ENCODE measurements at places on chromosomes 16 and 17. TPM values are rescaled to one million over a fixed set of nuclear protein-coding genes. Genes with fewer than 3 reads are reported as not detected.
A peak's percentile ranks its signal among the peaks of the same experiment; 100 is the strongest.

DNA sequence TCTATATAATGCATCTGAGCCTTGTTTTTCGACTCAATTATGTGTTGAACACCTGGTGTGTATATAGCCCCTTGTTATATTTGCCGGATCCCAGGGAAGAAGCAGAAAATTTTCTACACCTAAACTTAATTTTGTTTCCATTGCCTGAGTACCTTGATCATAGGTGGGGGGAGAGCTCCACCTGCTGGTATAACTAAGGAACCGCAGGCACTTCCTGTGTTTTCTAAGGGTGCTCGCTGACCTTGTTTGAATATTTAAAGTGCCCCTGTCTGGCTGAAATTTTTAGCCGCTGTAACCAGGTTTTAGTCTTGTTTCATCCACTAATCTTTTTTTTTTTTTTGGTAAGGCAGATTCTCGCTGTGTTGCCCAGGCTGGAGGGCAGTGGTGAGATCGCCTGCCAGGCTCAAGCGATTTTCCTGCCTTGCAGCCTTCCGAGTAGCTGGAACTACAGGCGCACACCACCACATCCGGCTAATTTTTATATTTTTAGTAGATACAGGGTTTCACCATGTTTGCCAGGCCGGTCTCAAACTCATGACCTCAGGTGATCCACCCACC, 6.5 kb upstream of the NUBP1 start:
- peak; percentile 58 for DNase-seq

Gene ITGA2B
- total RNA-seq: 0.37 TPM

- DNase-seq: no peak
These were observed 4.9 kb downstream of the MYLK3 start for GRCh38 chr16:46743232-46743719.

- DNase-seq: no peak
These were observed 706 bp downstream of the TEN1 start for GRCh38 chr17:75979705-75980187.

GRCh38 chr17:55722742-55723487, at the start of gene TMEM100:
Gene TMEM100, minus strand, starts transcription at chr17:55722864. Its CDS starts 1,794 bp downstream, at chr17:55721070.
- DNase-seq: no peak

Gene HID1
- total RNA-seq: 15.7 TPM

- DNase-seq: no peak
These were observed 60.5 kb downstream of the CMIP start for GRCh38 chr16:81505011-81505661.

- no peak for DNase-seq
These were observed 1.5 kb upstream of the ZNF764 start for GRCh38 chr16:30559690-30560089.

GRCh38 chr17:18035704-18036103, 3.3 kb downstream of the ATPAF2 start:
- DNase-seq: no peak

DNA sequence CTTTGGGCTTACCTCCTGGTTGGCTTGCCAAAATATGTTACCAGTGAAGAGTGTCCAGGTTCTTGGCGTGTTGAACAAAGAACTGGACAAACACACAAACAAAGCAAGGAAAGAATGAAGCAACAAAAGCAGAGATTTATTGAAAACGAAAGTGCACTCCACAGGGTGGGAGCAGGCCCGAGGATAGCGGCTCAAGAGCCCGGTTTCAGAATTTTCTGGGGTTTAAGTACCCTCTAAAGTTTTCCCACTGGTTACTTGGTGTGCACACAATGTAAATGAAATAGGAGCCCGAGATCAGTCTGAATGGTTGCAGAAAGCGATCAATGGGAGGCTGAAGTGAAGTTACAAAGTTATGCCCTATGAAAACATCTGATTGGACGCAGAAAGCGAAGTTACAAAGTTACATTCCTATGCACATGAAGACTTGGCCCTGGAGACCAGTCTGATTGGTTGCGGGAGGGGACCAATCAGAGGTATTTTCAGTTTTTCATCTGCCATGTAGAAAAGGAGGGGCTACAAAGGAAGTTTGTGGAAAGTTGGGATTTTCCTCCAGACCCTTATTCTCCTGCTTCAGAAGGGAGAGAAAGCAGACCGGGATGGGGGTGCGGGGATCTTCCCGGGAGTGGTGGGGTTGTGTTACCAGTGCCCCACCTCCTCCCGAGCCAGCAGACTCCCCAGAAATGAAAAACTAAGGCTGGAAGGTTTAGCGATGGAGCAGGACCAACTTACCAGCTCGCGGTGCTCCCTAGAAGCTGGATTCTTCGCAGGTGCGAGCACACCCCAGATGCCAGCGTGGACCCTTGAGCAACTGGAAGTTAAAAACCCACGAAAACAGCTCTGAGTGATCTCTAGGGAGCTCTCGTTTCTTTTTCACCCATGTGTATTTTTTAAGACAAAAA, at the start of gene SLFN12:
TSS of gene SLFN12 (minus strand) at position 325 of the 899 bp plus-strand sequence. CDS start 9,472 bp downstream, outside the sequence.
- DNase-seq: peak; percentile 61

DNA sequence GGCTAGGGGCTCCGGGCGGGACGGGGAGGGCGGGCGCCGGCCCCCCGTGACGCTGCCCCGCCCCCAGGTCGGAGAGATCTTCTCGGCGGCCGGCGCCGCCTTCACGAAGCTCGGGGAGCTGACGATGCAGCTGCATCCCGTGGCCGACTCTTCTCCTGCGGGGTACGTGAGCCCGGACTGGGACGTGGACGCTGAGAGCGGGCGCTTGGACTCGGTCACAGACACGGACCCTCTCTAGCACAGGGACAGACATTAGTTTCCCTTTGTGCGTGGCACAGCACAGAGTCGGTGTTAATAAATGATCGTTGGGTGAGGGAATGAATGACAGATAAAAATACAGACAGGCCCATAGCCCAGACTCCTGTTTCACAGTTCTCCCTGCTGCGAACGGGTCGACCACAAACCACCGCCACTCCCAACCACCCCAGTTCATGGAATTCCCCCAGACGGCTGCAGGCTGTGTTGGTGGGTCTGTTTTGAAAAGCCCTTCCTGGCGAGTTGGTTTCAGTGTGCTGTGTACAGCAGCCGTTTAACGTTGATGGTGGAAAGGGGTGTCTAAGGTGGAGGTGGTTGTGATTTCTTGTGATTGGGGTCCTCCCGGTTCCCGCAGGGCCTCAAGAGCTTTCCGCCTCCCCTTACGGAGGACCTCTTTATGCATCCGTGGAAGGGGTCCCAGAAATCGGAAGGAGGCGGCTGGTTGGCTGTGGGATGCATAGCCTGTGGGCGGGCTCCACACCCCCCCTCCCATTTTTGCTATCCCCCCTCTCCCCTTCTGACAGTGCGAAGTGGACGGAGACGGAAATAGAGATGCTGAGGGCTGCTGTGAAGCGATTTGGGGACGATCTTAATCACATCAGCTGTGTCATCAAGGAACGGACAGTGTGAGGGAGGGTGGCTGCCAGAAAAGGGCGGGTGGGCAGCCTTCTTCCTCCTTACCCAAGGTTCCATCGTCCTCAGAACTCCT, 2.9 kb downstream of the RNASEK start:
- DNase-seq: no peak

Data from heart left ventricle (tissue), 16 donors.